ENCODE measurements at places on chromosomes 16 and 17.

DNA sequence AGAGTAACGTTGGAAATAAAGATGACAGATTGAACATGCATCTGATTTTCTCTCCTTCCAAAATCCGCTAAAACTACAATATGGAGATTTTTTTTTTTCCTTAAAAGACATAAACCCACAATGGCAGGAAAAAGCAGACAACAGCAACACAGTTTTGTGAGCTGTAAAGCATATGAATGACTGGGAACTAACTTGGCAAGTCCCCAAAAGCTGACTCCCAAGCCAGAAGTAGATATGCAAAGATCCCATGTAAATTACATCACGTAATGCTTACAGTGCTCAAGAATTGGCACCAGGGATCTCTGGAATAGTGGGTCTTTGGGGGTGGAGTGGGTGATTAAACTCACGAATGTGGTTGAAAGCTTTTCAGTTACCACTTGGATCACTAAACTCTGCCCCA lies 106.6 kb downstream of the ELAC2 start:
- no peak for DNase-seq

DNA sequence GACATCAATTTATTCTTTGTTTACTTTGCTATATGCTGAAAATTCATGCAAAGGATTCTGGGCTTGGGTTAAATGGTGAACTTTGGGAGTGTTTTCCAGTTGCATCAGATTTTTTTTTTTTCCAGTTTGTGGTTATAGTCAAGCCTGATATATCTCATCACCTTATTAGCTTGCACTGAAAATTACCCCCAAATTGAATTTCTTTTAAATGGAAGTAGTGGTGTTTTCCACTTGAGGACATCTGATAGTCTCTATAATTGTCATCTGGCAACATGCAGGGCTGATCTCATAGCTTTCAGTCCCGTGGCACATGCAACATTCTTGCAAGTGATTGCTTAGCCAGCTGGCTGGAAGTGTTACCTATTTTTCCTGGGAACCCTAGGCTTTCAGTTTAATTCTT lies 4.7 kb upstream of the KRTAP3-1 start:
- no peak for DNase-seq

- DNase-seq = no peak
Observed at GRCh38 chr17:37117373-37118142, 168.8 kb downstream of the AATF start.

DNA sequence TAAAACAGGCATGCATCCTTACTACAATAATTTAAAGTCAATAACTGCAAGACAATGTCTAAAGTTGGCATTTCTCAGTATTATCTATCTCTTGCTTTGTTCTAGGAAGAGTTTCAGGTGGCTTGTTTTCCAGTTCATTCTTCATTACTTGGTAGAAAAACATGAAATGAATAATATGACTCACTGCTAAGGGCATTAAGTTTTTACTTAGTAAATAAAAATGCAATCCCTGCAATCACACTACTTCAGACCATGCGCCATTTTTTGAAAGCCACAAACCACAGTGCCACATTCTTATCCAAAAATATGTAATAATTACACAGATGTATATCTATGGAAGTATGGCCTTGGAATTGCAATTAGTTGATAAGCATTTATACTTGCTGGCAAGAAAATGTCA lies 55.4 kb downstream of the CREBBP start:
- no peak for DNase-seq

- DNase-seq = no peak
Observed at GRCh38 chr16:49460786-49461470, 87.3 kb downstream of the C16orf78 start.

DNA sequence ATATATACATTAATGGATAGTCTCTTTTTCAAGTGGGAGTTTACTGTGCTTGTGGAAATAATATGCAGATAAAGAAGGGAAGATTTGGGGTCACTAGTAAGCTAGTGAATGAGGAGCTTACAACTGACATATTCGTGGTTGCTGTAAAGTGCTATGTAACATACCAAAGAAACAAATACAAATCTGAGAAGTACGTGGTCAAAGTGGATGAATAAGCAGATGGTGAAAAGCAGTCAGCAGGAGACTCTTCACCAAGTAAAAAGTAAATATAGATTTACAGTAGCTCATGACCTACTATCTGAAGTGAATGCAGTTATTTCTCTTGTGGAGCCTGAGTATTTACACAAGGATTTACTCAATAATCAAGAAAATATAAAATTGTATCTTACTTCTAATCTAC lies 136.6 kb upstream of the ELAC2 start:
- DNase-seq = no peak

- DNase-seq = no peak
Observed at GRCh38 chr16:70432723-70433457, 6.0 kb downstream of the ST3GAL2 start.

All from right kidney (tissue), 9 donors.